Islet precursor cell (in vitro differentiated cells): ENCODE measurements at places on chromosomes 1 and 21.

DNA sequence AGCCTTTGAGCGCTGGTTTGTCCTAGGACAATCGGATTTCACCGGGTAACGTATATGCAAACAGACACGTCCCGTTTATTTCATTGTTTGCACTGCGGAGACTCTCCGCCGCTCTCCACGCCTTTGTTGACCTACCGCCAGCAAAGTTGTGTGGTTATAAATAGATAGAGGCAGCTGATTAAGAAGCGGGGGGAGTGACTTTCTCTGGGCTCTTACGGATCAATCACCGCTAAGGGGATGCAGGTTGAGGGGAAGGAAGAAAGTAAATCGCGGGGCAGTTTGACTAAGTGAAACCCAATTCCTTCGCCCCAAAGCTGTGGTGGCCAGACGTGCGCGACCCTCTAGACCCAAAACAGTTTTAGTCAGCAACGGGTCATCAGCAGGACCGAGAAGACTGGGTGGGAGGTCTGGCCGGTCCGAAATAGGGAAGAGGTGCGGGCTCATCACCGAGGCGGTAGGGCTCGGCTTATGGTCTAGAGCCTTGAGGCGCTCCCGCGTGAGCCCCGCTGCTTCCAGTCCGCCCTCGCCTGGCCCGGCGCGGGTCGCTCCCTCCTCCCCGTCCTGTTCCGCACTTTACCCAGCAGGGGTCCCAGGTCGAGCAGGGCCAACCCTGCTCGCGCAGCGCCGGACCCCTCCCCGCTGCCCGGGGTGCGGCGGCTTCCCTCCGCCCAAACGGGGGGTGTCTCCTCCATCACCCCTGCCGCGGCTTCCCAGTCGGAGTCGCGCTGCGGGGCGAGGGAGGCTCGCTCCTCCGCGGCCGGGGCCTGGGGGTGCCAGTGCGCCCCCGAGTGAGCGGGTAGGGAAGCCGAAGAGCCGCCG lies 120.8 kb upstream of the RRP15 start:
- DNase-seq = peak; percentile 78

DNA sequence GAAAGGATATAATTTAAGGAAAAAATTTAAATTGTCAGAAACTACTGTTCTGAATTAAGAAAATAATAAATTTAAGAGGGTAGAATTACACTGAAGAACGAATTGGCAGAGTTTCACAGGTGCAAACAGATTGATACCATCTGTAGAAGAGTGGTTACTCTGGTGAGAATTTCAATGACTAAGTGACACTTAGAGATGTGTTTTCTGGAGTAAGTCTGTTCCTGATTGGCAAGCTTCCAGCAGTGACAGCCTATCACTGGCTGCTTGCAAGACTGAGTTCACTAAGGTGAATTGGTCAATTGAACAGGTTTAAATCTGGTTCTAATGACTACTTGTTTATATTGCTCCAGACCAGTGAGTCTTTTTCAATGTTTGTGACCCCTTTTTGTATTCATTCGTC lies 838.2 kb upstream of the RGS18 start:
- no peak for DNase-seq

DNA sequence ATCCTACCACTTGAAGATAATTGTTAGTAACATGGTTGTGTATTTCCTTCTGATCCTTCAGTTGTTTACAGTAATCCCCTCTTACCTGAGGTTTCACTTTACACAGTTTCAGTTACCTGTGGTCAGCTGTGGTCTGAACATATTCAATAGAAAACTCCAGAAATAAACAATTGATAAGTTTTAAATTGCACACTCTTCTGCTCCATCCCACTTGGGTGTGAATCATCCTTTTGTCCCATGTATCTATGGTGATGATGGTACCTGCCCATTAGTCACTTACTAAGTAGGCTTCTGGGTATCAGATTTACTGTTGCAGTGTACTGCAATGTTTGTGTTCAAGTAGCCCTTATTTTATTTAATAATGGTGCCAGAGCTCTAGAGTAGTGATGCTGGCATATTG lies 62.5 kb downstream of the OSBPL9 start:
- no peak for DNase-seq

- DNase-seq = no peak
These were observed 4.1 kb upstream of the FAM110D start for GRCh38 chr1:26154750-26155149.

DNA sequence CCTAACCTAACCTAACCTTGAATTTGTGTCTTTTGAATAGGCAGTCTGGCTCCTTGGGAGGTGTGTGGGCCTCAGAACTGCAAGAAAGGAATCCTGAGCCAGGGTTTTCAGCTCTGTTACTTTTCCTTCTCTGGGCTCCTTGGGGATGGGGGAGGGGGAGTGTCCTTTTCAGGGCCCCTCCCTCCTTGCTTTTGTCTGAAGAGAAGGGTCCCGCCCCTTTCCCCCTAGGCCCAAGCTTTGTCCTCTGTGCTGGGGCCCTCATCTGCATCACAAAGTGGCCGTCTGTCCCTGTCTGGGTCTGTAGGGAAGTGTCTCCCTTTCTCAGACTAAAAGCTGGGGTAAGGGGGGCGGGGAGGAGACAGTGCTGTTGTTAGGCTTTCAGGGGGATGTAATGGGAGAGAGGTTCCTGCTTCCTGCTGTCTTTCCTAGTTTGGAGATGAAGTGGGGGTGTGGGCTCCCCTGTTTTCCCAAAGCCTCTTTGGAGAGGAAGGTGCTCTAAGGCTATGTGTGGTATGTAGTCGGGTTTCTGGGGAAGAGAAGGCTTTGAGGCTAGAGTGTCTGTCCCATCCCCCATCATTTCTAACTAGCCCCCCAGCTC lies 3.1 kb downstream of the AGO1 start:
- DNase-seq = peak; percentile 93

- peak; percentile 60 for DNase-seq
These were observed 2.8 kb upstream of the NUP210L start for GRCh38 chr1:154157520-154158306.

DNA sequence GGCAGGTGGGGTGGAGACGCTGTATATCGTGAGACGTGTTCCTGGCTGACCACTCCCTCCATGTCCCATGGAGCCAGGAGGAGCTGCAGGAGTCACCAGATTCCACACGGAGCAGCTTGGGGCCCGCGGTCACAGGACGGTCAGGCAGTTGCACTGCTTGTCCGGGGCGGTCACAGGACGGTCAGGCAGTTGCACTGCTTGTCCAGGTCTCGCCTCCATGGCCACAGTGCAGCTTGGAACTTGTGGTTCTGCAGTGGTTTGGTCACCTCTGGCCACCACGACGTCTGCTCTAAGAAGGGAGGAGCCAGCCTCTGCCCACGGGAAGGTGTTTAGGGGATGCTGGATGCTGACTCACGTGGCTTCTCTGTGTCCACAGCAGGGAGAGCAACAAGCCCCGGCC lies 33.0 kb downstream of the SLX9 start:
- peak; percentile 81 for DNase-seq

GRCh38 chr1:43781574-43781973 lies 74.2 kb downstream of the ST3GAL3 start:
- DNase-seq = no peak

GRCh38 chr1:183480971-183481441 lies 8.7 kb downstream of the SMG7 start:
- DNase-seq = no peak

- no peak for DNase-seq
These were observed 110.4 kb upstream of the IFFO2 start for GRCh38 chr1:19066874-19067181.

GRCh38 chr21:45228171-45228641 lies 59.5 kb downstream of the POFUT2 start:
- peak; percentile 95 for DNase-seq

DNA sequence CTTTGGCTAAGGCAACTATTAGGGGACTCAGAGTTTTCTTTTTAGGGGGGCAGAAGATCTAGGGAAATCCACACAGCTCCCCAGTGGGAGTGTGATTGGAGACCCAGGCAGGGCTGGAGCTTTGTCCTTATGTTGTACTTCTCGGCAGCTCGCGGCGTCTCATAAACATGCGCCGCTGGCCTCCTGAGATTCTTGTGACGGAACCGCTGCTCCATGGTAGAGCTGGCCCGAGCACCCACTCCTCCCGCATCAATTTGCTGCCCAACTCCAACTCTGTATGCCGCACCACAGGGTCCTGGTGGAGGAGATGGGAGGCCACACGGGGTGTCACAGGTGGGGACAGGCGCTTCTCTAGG lies 143.9 kb downstream of the GALNT2 start:
- peak; percentile 29 for DNase-seq

DNA sequence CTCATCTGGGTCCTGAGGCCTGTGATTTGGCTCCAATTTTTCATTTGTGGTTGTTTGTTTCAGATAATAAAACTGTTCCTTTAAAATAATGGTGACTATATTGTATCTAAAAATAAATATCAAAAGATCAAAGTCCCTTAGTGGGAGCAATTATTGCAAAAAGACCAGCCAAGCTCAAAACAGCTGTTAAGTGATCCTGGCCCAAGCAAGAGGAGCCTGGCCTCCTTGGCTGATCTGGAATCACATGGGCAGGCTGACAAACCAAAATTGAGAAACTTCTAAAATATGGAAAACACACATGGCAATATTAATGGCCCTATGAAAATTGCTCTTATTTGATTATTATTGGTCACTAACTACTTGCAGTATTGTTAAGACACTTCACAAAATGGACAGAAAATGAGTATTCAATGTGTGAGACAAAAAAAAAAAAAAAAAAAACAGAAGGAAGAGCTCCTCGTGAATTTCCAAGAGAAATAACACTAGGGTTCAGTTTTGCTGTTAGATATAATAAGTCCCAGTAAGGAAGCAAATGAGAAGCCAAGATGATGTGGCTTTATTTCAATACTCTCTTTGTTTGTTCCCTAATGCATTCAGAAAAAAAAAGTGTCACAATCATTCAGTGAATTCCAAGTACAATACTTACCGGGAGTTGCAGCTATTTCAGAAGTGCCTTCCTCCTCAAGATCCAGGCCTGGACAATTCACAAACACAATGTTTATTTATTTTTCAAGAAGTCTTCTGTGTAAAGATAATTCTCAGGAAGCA lies 105.1 kb downstream of the SEC16B start:
- no peak for DNase-seq

DNA sequence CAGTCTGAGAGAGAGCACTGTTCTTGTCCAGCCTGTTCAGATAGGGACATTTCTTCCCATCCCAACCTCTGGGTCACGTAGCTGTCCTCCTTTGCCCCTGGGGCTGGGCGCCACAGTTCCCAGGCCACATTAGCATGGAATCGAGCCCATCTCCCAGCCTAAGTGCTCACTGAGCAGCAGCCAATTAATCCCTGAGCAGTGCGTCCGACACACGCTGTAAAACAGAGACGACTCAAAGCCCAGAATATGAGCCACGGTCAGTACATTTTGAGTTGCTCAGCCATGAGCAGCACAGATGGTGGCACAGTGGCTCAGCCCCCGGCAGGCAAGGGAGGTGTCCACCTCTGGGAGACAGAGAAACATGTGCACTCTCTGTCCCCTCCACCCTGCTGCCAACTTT lies 267.4 kb downstream of the NPHP4 start:
- DNase-seq = no peak

DNA sequence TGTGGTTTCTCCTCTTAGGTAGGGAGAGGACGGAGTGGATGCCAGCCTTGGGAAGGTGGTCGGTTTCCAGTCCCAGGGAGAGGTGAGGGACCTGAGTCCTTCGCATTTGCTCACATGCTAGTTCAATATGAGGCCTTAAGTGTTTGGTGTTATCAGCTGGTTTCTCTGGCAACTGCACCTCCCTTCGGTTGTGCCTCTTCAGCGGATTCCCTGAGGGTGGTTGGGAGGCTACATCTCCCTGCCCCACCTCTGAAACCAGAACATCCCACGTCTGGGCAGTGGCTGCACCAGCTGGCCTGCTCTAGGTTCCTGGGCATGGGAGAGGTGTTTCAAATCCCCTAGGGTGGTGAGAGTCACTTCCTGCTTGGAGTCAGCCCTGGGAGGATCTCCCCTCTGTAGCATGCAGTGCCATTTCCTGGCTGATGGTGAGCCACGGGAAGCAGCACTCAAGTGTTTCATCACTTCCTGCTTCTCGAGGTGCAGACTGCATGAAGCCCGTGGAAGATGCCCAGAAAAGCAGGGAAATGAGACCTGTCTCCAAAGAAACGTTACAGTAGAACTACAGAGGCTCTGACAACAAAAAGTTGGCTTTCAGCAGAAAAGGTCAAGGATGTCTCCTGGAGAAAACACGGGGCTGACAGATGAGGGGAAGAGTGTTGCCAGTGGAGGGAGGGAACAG lies 4.5 kb downstream of the TMEM125 start:
- peak; percentile 64 for DNase-seq

DNA sequence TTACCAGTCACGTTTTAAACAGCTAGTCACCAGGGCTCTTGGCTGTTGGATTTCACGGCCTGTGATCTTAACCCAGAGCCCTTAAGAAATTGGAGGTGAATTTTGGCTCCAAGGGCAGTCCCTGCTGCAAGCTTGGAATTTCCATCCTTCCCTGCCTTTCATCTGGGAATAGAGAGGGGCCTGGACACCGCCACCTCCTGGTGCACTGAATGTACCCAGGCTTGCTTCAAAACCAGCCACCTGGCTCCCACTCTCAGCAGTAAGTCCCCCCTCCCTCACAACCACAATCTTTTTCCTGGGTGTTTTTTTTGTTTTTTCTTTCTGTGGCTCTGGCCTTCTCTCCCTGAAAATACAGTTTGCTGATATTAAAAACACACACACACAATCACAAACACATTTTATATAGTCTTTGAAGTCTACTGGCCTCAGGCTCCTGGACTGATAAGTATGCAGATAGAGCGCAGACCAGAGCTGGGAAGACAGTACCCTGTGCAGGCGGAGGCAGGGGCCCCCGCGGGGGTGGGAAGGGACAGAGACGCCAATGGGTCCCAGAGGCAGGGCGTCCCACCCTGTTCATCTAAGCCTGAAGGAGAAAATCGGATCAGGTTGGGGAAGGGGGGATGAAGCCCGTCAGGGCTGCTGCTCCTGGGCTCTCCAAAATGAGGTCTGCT lies 65.8 kb upstream of the IGSF21 start:
- peak; percentile 68 for DNase-seq

GRCh38 chr1:177219554-177220458 lies 49.0 kb downstream of the BRINP2 start:
- no peak for DNase-seq

DNA sequence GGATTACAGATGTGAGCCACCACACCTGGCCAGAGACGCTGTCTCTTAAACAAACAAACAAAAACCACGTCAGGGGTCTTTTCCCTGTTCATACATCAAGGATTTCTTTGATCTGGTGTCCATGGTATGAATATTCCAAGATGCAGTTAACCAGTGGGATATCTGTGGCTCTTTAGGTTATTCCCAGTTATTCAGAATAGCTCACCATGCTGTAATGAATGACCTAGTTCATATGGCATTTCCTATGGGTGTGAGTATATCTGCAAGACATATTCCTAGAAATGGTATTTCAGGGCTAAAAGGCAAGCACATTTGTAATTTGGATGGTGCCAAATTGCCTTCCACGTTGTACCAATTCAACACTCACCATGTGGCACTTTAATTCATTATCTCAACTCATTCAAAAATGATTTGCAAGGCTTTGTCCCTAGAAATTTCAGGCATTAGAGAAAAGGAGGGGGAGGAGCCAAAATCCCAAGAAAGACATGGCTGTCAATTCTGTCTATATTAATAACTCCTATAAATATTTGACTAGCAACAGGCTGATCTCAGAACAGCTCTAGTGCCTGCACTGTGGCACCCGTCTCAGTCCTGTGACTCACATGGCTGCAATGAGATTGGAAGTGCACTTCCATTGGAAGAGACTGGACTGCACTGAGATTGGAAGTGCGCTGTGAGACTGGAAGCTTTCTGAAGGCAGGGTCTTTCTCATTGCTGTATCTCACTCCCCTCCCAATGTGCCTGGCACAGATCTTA lies 6.0 kb upstream of the STMN1 start:
- DNase-seq = no peak

GRCh38 chr1:68347415-68347814 lies 102.3 kb downstream of the RPE65 start:
- DNase-seq = no peak
